ENCODE measurements at places on chromosomes 4 and X.

DNA sequence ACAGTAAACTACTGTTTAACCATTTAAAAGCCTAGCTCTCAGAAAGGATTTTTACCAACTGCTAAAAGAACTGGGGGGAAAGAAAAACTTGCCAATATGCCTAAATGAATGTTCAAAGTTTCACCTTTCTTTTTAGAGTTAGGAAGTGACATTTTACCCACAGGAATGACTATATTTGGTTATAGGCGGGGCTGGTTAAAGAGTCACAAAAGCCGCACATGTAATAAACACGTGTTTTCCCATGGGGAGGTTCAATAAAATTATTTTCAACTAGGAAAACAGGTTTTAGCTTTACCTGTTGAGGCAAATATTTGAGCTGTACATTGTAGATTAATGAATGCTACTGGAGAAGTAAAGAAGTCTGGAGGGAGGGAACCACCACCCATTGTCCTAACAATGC lies 41.6 kb upstream of the UGDH start:
- peak; percentile 9 for DNase-seq

GRCh38 chrX:84358271-84358670 lies 144.0 kb downstream of the HDX start:
- DNase-seq: no peak

DNA sequence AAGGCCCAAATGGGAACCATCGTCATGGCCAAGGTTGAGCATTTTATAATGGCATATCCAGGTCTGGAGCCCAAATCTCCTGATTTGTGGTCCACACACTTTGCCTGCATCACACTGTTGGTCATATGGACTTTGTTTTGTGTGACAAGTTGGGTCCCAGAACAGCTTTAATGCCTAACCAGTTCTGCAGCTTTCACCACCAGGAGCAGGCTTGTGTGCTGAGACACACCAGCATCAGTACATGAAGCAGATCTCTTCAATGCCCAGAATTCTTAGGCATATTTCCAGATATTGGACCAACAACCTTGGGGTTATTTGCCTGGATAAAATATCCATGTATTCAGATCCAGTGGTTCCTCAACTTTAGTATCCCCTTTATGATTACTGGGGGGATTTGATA lies 371.3 kb downstream of the FBXW7 start:
- DNase-seq: no peak

DNA sequence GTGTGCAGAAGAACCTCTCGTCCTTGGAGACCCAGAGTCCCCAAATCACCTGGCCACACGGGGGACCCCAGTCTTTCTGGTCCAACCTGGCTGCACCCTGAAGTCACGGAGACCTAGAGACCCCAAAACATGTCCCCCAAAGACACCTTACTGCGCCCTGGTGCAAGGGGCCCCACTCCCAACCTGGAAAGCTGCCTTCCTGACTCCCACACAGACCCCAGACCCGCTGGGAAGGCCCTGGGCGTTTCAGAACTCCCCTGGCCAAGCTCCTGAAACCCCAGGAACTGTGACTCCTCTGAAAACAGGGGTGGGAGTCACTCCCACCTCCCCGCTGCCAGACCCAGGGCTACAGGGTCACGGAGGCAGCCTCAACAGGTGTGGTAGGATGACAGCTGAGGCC lies 12.7 kb upstream of the SHOX start:
- DNase-seq: no peak

GRCh38 chr4:11131491-11131890 lies 297.2 kb downstream of the HS3ST1 start:
- no peak for DNase-seq

DNA sequence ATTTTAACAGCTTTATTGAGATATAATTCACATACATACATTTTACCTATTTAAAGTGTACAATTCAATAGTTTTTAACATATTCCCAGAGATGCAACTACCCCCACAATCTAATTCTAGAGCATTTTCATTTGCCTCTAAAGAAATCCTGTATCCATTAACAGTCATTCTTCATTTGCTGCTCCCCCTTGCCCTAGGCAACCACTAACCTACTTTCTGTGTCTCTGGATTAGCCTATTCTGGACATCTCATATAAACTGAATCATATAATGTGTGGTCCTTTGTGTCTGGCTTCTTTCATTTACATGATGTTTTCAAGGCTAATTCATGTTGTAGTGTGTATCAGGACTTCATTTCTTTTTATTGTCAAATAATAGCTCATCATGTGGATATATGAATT lies 105.1 kb upstream of the GRPR start:
- no peak for DNase-seq

DNA sequence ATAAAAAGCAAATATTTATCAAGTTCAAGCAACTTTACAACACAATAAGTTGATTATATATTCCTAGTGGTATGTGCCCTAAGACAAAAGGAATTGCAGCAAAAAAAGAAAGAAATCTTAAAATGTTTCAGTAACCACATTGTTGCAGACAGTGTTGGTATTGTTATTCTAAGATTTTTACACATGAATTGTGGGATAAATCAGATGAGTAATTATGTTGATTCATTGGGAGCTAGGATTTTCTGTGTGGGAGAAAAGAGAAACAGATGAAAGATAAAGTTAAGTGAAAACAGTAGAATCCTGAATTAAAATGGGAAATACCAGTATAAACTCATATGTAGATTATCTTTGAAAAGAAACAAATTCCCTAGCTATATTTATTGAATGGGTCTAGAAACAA lies 362.4 kb downstream of the PPP3CA start:
- DNase-seq: no peak

DNA sequence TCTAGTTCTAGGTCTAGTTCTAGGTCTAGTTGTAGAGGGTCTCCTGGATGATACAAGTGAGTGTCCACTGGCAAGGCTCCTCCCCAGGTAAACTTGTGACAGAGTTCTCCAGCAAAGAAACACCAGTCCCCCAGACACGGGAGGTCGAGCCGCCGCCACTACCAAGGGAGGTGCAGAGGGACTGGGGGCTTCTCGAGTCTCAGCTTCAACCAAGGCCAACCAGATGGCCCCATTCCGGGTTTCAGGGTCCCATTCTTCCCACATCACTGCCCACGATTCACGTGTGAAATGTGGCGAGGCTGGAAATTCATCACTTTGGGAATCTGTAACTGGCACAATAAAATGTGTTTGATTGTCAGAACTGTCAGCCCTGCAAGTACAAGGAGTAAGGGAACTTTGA lies 37.5 kb downstream of the TKTL1 start:
- no peak for DNase-seq

DNA sequence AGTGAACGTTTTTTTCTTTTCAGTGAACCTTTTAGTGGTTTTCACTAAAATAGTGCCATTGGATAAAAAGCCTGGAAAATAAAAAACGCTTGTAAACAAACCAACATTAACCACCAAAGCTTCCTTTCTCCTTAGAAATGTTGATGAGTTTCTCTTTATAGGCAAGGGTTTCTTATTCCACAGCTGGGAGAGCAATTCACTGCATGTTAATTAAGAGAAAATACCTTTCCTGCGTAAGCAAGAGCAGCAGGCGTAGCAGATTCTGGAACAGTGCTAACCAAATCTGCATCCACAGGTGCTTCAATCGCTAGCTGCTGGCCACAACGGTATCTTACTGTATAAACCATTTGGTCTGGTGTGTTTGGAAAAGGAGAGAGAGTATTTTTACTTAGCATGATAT lies 13.3 kb upstream of the AASDH start:
- no peak for DNase-seq

- DNase-seq: no peak
Observed at GRCh38 chrX:49287665-49288064, 15.8 kb upstream of the GAGE10 start.

- DNase-seq: no peak
Observed at GRCh38 chrX:1306909-1307625, 29.5 kb upstream of the IL3RA start.

DNA sequence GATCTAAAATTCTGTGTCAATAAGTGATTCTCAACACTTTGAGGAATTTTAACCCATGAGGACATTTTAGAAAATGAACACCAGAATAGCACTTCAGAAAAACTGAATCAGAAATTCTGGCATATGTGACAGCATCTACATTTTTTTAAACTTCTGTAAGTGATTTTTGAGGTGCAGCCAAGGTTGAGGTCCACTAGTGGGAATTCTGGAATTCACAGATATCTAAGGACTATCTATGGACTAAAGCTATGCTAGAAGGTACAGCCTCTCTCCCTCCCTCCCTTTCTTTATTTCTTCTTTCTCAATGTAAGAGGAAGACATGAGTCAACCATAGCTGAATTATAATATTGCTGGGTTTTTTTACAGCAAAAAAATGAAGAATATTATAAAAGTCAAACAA lies 508.2 kb upstream of the ATOH1 start:
- DNase-seq: no peak

DNA sequence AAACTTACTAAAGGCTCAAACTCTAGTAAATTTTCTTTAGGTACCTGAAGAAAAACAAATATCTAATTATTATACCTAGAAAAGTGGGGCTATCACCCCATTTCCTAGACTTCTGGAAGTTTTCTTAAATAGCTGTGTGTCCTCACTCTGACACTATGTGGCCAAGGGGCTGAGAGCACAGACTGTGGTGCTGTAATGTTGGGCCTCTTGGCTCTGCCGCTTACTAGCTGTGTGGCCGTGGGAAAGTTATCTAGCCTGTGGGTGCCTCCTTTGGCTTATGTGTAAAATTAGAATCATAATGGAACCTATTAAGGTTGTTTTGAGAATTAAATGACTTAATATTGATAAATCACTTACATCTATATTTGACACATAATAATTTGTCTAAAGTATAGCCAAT lies 114.4 kb downstream of the SNCA start:
- DNase-seq: no peak

DNA sequence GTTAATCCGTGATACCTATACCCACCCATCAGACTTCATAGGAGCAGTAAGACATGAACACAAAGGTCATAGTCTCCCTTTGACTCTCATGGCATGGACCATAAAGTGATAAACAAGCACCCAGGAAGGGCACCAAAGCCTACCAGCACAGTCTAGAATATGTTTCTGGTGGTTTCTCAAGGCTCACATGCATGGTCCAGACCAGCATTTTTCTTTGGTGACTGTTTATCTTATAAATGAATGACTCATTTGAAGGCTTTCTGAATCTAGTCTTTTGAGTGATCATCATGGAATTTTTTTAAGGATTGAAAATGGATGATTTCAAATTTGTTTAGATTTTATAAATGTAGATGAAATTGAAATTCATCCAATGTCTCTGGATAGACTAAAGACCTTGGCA lies 32.0 kb upstream of the AMELX start:
- no peak for DNase-seq

GRCh38 chr4:108168671-108169523 lies at the start of gene LEF1:
Gene LEF1, minus strand, starts transcription at chr4:108168932. Its CDS starts 1,165 bp downstream, at chr4:108167767.
- DNase-seq: no peak

- DNase-seq: no peak
Observed at GRCh38 chr4:24741910-24742309, 53.5 kb upstream of the SOD3 start.

DNA sequence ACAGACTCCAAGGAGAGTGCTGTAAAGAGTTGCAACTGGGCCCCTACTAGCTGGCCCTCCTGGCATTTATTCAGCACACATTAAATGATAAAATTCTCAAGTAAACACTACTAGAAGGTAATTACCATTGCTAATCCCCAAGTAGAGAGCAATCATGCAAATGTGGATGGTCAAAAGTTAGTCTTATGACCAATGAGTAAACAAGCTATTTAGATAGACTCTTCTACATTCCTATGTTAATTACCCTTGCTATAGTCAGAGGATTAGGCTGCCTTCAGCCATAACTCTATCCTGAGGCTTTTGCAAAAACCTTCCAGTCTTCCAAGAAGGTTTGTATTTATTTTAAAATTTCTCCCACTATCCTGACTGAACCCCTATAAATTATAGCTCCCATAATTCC lies 28.3 kb upstream of the HPGD start:
- no peak for DNase-seq

GRCh38 chr4:6907658-6908191 lies 1.9 kb upstream of the TBC1D14 start:
- no peak for DNase-seq

GRCh38 chr4:83657336-83657735 lies 121.4 kb downstream of the GPAT3 start:
- DNase-seq: no peak

DNA sequence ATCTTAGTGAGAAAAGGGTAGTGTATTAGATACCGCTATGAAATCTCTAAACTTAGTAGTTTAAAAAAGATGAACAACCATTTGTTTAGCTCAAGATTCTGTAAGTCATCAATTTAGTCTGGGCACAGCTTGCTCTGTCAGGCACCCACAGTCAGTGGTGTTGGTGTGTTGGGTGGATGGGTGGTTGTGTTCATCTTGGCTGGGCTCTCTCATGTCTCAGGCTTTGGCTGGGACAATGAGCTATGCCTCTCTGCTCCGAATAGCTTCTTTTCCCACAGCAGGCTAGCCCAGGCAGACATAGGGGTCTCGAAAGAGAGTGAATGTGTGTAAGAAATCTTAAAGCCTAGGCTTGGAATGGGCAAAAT lies 127.0 kb upstream of the GATB start:
- DNase-seq: no peak

GRCh38 chrX:134026565-134027311 lies 41.3 kb upstream of the GPC3 start:
- DNase-seq: no peak

DNA sequence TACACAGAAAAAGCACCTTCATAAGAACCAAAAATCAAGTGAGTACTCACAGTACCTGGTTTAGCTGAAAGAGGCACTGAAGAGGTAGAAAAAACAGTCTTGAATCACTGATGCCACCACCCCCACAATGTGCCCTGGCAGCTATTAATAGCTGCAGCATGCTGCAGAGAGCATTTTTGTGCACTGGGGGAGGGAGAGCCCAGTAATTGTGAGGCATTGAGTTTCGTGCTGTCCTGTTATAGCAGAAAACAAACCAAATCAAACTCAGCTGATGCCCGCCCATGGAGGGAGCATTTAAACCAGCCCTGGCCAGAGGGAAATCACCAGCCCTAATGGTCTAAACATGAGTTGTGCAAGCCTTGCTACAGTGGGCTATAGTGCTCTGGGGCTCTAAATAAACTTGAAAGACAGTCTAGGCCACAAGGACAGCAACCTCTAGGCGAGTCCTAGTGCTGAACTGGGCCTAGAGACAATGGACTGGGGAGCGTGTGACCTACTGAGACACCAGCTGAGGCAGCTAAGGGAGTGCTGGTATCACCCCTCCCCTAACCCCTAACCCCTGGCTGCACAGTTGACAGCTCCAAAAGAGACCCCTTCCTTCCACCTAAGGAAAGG lies 106.3 kb upstream of the TMLHE start:
- DNase-seq: no peak

GRCh38 chr4:139819082-139819481 lies 153.5 kb downstream of the MGST2 start:
- DNase-seq: no peak

DNA sequence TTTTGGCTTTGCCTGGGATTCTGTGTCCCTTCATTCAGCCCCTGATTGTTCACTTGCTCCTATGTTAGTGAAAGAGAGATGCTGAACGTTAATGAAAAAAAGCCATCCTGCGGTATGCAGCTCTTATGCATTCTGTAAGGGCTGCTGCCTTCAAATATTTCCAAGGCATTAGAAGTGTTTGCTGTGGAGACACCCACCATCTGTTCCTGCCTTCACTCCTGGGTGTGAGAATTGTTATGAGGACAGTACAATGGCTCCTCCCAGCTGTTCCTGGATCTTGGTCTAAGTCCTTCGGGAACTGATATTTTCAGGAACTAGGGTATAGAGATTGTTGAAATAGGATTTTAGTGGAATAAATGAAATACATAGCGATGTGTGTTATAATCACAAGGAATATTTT lies 427.1 kb upstream of the FAM47C start:
- no peak for DNase-seq

All from GM19239 (cell line).